ENCODE measurements at places on chromosomes 3 and 15.

- DNase-seq, result no peak
Observed at GRCh38 chr3:146953511-146953981, 348.4 kb upstream of the PLSCR5 start.

DNA sequence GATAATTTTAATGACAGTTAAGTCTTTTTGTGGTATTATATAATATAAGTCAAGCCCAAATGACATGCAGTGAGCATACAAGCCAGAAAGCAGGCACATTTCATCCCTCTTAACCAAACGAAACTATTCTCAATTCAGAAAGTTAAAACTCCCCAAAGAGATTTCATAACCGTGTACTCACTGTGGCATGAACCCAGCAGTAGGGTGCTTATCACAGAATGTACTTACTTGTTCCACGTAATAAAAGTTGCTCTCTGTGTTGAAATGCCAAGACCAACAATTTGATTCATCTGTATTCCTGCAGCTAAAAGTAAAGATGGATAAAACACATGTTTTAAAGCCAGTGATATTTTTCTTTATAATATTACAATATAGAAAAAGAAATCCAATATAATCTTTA, 12.1 kb downstream of the GK5 start:
- peak; percentile 40 for DNase-seq

- DNase-seq, result no peak
Observed at GRCh38 chr3:78048698-78049097, 1008.8 kb downstream of the ROBO2 start.

DNA sequence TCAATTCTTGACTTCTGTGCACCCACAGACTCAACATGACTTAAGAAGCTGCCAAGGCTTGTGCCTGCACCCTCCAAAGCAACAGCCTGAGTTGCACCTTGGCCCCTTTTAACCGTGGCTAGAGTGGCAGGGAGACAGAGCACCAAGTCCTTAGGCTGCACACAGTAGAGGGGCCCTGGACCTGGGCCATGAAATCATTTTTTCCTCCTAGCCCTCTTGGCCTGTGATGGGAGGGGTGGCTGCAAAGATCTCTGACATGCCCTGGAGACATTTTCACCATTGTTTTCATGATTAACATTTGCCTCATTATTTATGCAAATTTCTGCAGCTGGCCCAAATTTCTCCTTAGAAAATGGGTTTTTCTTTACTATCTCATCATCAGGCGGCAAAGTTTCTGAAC, 836.8 kb downstream of the ZPLD1 start:
- DNase-seq, result no peak

DNA sequence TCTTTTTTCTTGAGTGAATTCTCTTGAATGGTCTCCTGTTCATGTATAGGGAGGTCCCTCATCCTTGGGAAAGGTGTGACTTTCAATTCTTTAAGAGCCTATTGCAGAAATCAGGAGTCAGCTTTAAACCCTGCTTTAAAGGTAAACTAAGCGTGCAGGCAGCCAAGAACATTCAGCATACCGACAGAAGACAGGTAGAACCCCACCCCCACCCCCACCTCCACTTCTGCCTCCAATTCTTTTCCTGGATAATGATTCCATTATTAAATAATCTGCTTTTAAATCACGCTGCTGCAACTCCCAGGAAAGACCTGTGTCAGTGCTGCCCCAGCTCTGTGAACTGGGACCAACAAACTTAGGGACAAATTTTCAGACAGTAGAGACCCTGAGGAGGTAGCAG, 49.3 kb upstream of the SKOR1 start:
- DNase-seq, result no peak

DNA sequence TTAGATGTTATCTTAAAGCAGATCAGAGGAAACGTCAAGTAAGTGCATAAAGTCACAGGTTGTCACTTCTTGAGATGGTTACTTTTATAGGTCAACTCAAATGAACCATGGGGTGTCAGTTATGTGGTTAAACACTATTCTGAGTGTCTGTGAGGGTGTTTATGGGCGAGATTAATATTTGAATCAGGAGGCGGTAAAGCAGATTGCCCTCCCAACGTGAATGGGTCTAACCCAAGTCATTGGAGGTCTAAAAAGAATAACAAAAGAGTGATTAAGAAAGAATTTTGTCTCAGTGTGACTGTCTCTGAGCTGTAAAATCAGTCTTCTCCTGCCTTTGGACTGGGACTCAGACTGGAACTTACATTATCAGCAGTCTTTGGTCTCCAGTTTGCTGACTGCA, 977.5 kb downstream of the NAALADL2 start:
- no peak for DNase-seq
